Epithelial cell of proximal tubule (primary cell): ENCODE measurements at places on chromosomes 11 and 22.
A peak's percentile ranks its signal among the peaks of the same experiment; 100 is the strongest.

DNA sequence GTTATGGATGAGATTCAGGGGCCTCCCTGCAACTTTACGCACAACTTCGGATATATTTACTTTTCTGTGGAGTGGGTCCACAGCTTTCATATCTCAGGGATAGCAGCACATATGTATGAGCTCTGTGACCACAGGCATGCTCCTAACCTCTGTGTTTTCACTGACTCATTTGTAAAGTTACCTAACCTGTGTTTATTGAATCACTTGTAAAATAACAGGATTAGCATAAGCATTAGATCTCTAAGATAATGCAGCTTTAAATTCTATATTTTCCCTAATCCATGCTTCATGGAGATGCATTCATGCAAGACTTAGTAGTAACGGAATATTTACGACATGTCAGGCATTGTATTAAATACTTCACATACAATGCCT is 47.9 kb upstream of the DDI1 start:
- DNase-seq: no peak

GRCh38 chr11:12224537-12224893 is 114.1 kb downstream of the MICAL2 start:
- no peak for DNase-seq

GRCh38 chr11:93248602-93249001 is 50.8 kb upstream of the SLC36A4 start:
- no peak for DNase-seq

GRCh38 chr11:46491661-46492330 is 100.2 kb upstream of the CHRM4 start:
- no peak for DNase-seq

GRCh38 chr11:11553573-11553972 is 68.2 kb downstream of the GALNT18 start:
- no peak for DNase-seq

DNA sequence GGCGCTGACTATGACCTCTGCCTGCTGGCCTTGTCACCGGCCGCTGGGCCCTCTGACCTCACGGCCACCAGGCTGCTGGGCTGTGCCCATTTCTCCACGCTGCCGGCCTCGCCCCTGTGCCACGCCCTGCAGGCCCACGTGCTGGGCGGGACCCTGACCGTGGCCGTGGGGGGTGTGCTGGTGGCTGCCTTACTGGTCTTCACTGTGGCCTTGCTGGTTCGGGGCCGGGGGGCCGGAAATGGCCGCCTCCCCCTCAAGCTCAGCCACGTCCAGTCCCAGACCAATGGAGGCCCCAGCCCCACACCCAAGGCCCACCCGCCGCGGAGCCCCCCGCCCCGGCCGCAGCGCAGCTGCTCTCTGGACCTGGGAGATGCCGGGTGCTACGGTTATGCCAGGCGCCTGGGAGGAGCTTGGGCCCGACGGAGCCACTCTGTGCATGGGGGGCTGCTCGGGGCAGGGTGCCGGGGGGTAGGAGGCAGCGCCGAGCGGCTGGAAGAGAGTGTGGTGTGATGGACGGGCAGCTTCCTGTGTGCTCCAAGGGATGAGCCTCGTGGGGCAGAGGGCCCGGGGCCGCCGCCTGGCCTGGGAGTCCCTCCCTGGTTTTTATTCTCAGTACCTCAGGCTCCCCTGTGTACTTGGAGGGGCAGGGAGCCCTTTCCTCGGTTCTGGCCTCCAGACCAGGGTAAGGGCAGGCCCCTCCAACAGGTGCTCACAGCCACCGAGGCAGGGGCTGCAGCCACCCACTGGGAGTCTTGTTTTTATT is 3.0 kb downstream of the LRFN4 start:
- no peak for DNase-seq

- DNase-seq: no peak
These were observed 10.2 kb downstream of the MN1 start for GRCh38 chr22:27791159-27791858.

DNA sequence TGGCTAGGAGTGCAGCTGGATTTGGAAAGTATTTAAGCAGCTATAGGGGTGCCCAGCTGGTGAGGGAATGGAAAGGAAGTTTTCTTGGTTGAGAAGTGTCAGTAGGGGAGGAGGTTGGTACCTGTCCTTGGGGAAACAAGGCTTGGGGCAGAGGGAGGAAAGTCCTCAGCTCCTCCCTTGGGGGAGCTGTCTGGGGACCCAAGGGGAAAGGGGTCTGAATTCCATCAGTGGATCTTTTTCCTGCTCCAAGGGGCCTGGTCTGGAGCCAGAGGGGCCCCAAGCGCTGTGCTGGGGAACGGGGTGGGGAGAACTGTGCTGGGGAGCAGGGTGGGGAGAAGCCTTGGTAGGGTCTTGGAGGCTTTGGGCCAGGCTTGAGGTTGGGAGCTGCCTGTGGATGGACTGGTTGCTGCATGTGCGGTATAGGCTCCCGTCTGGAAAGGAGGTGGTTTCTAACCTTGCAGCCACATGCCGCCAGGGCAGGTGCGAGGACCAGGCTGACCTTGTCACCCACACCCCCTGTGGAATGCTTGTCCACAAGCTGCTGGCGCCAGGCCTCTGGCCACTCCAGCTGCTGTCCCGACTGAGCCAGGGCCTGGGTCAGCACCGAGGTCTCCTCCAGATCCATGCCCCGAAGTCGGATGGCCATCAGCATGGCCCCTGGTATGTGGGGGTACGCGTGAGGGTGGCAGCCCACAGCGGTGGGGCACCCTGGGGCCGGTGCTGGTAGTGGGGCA is 963 bp downstream of the TYMP start:
- no peak for DNase-seq

DNA sequence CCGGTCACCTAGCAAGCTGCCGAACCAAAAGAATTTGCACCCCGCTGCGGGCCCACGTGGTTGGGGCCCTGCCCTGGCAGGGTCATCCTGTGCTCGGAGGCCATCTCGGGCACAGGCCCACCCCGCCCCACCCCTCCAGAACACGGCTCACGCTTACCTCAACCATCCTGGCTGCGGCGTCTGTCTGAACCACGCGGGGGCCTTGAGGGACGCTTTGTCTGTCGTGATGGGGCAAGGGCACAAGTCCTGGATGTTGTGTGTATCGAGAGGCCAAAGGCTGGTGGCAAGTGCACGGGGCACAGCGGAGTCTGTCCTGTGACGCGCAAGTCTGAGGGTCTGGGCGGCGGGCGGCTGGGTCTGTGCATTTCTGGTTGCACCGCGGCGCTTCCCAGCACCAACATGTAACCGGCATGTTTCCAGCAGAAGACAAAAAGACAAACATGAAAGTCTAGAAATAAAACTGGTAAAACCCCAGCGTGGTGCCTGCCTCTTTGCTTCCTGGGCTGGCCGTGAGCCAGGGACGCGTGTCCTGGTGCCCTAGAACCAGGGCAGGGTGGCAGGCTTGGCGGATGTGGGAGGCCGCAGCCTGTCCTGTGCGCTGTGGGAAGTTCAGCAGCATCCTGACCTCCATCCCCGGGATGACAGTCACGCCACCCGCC is 13.2 kb downstream of the CCND1 start:
- DNase-seq: no peak

DNA sequence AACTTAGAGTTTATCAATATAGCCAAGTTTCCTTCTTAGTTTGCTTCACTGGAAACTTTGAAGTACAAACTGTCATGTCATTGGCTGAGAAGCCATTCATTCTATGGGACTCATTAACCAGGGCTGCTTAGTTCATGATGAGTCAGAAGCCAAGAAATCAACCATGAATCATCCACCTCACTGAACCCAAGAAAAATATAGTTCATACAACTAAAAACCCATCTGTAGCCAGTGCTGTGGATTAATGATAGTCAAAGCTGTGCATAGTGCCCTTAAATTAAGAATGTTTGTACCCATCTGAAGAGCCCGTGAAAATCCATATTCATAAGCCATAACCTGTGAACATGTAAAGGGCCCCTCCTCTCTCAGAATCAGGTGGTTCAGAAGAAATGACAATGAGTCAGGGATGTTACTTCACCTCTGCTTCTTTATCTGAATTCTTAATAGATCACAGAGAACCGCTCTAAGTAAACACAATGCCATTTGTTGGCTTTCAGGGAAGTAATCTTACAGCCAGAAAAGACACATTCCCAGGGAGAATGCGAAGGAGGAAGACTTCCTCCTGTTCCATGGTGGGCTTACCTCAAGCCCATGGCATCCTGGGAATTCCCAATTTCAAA is 25.4 kb downstream of the MMP20 start:
- DNase-seq: peak; percentile 100

- no peak for DNase-seq
These were observed 113.5 kb downstream of the MAML2 start for GRCh38 chr11:96229354-96229977.

- DNase-seq: no peak
These were observed 612.2 kb downstream of the CNTN5 start for GRCh38 chr11:99632969-99633368.

- DNase-seq: no peak
These were observed 549.4 kb upstream of the API5 start for GRCh38 chr11:42762348-42762747.

GRCh38 chr11:75001686-75002085 is 13.0 kb downstream of the NEU3 start:
- DNase-seq: no peak

DNA sequence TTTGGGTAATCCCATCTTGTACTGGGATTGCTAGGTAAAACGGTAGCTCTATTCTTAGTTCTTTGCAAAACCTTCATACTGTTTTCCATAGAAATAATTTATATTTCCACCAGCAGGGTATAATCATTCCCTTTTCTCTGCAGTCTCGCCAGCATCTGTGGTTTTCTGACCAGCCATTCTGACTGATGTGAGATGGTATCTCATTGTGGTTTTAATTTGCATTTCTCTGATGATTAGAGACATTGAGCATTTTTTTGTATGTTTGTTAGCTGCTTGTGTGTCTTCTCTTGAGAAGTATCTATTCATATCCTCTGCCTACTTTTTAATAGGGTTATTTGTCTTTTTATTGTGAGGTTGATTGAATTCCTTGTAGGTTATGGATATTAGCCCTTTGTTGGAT is 220.9 kb downstream of the PGR start:
- DNase-seq: no peak

DNA sequence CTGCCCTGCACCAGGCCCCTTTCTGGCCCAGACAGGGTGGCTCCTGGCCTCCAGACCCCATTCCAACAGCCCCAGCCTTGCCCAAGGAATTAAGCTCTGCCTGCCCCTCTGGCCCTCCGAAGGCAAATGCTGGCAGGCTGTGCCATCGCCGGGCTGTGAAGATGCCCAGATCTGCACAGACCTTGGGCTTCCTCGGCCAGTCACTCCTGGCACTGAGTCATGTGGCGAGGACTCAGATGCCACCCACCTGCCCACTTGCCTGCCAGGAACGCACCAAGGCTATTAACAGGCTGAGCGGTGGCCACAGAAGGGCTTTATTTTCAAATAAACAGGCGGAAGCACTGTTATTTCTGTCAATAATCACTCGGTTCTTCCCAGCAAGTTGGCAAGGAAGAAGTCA is 50.3 kb upstream of the TTLL12 start:
- no peak for DNase-seq

GRCh38 chr11:128903248-128904061 is 12.3 kb downstream of the KCNJ5 start:
- DNase-seq: no peak

DNA sequence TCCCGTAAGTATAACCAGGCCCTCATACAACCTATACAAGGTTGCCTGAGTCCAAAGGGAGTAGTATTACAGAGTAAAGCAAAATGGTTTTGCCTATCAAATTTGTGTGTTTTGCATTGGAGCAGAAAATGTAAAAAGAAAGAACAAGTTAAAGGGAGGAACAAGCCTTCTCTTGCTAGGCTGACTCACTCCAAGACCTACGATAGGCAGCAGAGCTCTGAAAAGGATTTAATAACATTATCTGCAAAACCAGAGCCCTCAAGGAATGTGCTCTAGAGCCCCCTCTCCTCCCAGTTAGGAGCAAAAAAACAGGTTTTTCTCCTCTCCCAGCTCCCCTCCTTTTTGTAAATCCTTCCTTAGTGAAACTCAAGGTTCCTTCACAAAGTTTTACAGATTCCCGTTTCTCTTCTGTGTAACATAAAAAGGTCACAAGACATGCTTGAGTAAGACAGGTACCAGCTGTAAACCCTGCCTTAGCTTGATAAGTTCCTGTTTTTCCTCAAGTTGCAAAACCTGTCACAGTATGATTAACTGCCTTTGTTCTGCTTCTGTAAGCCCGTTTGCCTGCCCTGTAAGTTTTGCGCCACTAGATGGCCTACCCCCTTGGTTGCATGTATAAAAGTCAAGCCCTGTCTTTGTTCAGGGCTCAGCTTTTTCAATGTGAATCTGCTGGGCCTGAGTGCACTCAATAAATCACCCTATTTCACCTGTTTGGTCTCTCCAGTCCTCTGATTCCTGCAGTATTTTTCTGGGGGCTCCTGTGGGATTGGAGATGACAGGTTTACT is 498.2 kb downstream of the KCNA4 start:
- DNase-seq: peak; percentile 35

GRCh38 chr11:62547691-62548281 is 1.2 kb upstream of the AHNAK start:
- DNase-seq: no peak

GRCh38 chr11:6611092-6611962 is 689 bp downstream of the TAF10 start:
- DNase-seq: no peak

- no peak for DNase-seq
These were observed at the start of gene ABCG4 for GRCh38 chr11:119149018-119149785. Gene ABCG4 (plus strand): TSS chr11:119149052. CDS start chr11:119149966, 914 bp downstream.

- DNase-seq: no peak
These were observed 83.3 kb downstream of the MYEOV start for GRCh38 chr11:69377029-69377952.

GRCh38 chr22:23033116-23033905 is 37.0 kb upstream of the GNAZ start:
- DNase-seq: no peak

DNA sequence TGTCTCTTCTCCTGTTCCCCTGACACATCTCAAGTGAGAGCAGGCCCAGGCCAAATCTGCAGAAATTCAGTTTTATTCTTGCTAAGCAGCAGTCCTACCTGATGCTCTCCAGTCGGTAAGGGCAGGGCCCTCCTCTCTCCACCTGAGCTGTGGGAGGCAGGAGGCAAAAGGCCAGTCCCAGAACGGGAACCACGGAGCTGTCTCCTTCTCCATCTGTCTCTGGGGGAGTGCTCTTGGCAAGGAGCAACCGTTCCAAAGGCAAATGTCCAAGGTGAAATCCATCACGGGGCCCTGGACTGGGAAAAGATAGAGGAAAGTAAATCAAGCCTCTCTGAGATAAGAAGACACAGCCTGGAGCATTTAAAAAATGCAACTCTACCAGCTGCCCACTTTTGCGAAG is 65.2 kb upstream of the CDON start:
- DNase-seq: no peak
